ENCODE measurements at places on chromosomes 7 and 10.

DNA sequence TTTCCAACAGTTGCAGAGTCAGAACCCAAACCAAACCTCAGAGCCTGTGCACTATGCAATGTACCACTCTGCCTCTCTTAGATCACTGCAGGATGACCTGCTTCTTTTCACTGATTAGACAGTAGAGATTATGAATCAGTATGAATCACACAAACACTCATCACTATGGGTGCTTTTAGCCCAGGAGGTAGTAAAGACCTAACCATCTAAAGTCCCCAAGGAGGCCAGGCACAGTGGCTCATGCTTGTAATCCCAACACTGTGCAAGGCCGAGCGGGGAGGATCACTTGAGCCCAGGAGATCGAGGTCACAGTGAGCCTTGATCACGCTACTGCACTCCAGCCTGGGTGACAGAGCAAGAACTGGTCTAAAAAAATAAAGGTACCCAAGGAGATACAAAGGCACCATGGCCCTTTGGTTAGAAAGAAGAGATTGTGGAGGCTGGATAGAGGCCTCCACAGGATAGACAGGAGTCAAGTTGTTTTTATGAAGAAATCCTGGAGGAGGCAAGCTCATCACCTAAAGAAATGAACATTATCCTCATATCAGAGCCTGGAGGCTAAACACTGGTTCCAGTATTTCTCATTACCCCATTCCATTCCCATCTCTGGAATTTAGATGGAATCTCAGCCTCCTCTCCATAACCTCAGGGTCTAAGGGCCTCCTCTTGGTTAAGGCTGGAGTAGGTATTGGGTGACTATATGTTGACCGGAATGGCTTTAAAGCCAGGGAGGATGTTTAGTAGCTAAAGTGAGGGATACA, 12.9 kb downstream of the SEC31B start:
- ATAC-seq = no peak

DNA sequence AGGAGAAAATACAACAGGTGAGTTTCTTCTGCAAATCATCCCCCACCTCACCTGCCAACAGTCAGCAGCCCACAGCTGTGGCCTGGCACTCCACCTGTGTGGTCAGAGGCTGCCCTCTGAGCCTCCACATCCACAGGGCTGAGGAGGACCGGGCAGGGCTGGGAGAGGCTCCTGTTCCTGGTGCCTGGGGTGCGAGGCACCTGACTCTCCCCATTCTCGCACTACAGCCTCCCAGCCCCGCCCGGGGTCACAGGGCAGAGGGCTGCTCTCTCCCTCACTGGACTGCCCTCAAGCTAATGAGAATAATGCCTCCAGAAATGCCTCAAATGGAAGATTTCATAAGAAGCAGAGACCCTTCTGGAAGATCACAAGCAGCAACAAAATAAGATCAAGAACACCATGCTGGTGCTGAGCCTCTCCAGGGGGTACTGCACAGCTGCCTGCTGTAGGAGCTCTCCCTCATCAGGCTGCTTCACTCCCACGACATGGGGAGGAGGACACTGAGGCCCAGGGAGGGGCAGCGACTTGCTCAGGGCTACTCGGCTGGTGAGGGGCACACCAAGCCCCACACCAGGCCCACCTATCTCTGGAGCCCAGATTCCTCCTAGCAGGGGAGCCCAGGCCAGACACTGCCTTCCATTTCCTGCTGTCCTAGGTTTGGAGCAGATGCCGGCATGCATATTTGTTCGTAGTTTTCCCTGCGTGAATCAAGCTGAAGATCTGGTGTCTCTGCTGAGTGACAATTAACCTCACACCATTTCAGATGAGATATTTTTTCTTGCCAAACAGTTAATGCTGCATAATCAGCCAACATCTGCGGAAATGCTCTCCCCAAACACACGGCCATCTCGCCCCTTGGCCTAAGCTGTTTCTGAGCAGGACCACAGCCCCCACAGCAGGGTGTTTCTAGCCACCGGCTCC, 76.5 kb downstream of the FAM53B start:
- ATAC-seq = no peak

- ATAC-seq = peak; percentile 43
Observed at GRCh38 chr10:49280001-49280408, 19.0 kb upstream of the C10orf71 start.

GRCh38 chr10:105691811-105692210, 1050.7 kb downstream of the SORCS3 start:
- ATAC-seq = no peak

- ATAC-seq = peak; percentile 54
Observed at GRCh38 chr7:32070406-32071360, at the start of gene PDE1C. PDE1C (minus strand) TSS chr7:32070407.

DNA sequence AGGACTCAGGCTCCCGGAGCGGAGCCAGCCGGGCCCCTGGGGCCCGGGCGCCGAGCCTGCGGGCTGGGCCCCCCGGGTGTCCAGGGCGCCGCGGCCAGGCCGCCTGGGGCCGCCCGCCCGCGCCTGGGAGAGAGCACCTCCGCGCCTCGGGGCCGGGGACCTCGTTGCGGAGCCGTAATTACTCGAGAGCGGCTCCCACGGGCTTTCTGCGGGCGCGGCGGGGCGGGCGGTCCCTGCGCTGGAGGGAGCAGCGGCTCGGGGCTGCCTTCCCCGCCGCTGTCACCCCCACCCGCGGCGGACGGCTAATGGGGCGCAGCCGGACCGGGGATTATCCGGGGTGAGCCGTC, 1.5 kb downstream of the GNB2 start:
- ATAC-seq = no peak

GRCh38 chr7:127541548-127541947, 43.8 kb downstream of the GCC1 start:
- ATAC-seq = no peak

DNA sequence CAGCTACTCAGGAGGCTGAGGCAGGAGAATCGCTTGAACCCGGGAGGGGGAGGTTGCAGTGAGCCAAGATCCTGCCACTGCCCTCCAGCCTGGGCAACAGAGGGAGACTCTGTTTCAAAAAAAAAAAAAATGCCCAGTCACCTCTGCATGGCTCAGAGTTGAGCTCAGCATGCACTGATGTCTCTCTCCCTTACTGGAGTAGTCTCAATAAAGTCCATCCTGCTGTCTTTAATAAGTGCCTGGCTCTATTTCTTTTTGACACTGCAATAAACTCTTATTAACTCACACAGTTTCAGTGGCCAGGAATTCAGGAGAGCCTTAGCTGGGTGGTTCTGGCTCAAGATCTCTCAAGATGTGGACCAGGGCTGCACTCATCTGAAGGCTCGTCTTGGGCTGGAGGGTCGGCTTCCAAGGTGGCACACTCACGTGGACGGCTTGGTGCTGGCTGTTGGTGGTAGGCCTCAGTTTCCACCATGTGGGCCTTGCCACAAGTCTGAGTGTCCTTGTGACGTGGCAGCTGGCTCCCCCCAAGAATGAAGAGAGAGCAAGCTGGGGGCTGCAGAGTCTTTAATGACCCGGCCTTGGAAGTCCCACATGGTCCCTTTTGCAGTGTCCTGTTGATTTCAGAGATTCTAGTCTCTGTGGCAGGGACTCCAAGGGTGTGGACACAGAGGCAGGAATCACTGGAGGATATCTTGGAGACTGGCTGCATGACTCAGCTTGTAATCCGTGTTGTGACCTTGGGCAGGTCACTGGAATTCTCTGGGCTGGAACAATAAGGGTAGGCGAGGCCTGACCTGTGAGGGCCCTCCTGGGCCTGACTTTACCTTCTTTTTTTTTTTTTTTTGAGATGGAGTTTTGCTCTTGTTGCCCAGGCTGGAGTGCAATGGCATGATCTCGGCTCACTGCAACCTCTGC, 85.9 kb upstream of the KMT2C start:
- ATAC-seq = no peak

DNA sequence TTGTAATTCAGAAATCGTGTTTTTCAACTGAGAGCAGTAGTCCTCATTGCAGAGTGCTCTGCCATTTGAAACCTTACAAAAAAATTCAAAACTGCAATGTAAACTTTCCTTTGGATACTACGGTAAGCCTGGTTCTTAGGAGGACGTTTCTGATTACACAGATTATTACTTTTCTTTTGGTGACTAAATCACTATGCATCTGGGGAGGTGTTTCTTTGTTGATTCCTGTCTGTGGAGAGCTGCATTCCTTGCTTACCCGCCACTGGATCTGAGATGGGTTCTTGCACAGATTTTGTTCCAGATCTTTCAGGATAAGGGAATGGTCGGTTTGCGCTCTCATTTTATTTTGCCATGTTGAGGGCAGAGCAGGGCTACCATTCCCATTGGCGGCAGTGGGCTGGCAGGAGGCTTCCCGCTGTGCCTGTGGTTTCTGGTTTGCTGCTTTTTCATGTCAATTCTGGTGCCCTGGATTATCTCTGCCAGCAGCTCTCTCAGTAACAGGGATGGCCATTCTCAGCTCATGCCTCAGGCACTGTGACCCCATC, 485.1 kb downstream of the GLRX3 start:
- no peak for ATAC-seq

- no peak for ATAC-seq
Observed at GRCh38 chr10:3412071-3412582, 239.5 kb upstream of the PITRM1 start.

All from gastroesophageal sphincter (tissue), 4 donors.